Activated T-cell treated with anti-CD3 and anti-CD28 coated beads, Interleukin-2, amount 50 U/mL, for 1 hour (primary cell): ENCODE measurements at places on chromosomes 2 and 18.
A peak's percentile ranks its signal among the peaks of the same experiment; 100 is the strongest.

DNA sequence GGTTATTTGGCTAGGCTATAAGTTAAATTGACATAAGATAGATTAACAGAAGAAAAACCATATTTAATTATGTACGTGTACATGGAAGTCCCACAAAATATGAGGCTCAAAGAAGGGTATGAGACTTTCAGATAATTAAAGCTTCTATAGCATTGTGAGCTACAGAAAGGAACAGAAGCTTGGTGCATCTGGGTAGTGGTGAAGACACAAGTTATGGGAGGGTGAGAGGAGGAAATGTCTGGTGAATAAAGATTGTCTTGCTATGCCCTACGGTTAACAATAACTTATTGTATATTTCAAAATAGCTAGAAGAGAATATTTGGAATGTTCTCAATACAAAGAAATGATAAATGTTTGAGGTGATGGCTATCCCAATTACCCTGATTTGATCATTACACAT lies 6.8 kb upstream of the FAM124B start:
- no peak for DNase-seq

DNA sequence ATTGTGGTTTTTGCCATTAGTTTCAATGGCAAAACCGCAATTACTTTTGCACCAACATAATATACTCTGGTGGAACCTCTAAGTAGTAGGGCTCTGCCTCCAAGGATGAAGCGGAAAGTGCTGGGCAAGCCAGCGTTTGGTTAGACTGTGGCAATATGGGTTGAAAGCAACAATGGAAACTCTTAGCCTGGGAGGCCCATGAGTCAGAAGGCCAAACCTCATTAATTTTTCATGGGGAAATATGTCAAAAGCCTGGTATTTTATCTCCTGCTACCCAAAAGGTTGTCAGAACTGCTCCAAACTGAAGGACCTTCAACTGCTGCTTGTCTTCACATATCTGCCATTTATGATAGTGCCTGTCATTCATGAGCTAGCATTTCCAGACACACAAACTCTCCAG lies 179.1 kb upstream of the CYP26B1 start:
- no peak for DNase-seq

DNA sequence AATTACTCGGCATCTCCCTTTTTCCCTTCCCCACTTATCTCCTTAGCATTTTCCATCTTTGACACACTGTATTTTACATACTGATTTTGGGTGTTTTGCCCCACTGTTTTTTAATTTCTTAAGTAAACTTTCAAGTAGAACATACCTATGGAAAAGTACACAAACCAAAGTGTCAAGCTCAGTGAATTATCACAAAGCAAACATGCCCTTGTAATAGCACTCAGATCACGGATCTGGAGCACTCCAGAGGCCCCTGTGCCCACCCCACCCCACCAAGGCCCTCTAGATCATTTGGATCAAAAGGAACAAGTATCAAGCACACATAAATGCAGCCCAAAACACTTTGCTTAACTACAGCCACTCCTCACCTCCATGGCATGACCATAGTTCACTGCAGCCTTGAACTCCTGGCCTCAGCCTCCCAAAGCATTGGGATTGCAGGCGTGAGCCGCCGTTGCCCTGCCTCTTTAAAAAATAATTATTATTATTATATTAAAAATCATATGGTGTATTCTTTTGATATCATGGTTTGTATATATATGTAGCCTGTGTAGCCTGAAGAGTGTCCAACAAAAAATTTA lies 38.1 kb downstream of the FER1L5 start:
- no peak for DNase-seq

GRCh38 chr2:215288112-215288815 lies 23.6 kb upstream of the ATIC start:
- no peak for DNase-seq

GRCh38 chr2:6219906-6220305 lies 527.7 kb downstream of the SOX11 start:
- DNase-seq: no peak

DNA sequence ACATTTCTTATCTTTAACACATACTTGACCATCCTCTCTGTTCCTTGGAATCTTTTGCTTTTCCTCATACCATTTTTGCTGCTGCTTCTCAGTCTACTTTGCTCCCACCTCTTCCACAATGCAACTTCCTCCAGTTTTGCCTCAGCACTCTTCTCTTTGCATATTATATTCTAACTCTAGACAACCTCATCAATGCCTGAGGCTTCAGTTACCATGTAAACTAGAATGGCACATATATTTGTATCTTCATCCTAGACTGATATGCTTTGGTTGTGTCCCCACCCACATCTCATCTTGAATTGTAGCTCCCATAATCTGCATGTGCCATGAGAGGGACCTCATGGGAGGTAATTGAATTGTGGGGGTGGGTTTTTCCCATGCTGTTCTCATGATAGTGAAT lies 55.9 kb upstream of the STAM2 start:
- no peak for DNase-seq

GRCh38 chr2:195320413-195320973 lies 336.5 kb upstream of the SLC39A10 start:
- no peak for DNase-seq

- DNase-seq: no peak
These were observed 209.5 kb downstream of the LPIN1 start for GRCh38 chr2:11955884-11956291.

DNA sequence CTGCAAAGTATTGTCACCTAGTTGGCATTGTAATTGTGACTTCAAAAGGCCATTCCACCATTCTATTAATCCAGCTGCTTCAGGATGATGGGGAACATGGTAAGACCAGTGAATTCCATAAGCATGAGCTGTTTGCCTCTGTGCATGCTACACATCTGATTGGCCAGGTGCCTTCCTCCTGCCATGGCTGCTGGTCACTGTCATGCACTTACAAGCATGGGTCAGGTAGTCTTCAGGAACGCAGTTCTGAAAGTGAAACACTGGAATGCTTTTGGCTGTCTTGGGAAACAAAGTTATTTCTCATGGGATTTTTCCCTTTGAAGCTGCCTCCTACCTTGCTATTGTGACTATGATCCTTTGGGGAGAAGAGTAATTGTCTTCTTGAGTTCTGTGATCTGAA lies 267.6 kb downstream of the GBX2 start:
- no peak for DNase-seq

DNA sequence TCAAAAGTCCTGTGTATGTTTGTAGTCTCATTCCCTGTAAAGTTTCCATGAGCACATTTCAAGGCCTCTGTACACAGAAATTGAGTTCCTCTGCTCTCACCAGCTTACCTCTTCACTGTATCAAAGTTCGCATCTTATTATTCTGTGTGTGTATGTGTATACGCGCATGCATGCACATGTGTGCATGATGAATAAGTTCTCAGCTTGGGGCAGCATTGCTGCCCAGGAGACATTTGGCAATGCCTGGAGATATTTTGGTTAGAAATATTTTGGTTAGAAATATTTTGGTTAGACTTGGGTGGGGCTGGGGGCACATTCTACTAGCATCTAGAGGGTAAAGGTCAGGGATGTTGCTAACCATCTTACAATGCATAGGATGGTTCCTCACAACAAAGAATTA lies 23.4 kb downstream of the TCF7L1 start:
- no peak for DNase-seq

GRCh38 chr18:22688877-22689496 lies 244.1 kb upstream of the RBBP8 start:
- no peak for DNase-seq

- DNase-seq: no peak
These were observed 222.8 kb downstream of the ARL4C start for GRCh38 chr2:234273887-234274584.

- DNase-seq: no peak
These were observed 314.3 kb downstream of the TNS1 start for GRCh38 chr2:217688494-217688893.

DNA sequence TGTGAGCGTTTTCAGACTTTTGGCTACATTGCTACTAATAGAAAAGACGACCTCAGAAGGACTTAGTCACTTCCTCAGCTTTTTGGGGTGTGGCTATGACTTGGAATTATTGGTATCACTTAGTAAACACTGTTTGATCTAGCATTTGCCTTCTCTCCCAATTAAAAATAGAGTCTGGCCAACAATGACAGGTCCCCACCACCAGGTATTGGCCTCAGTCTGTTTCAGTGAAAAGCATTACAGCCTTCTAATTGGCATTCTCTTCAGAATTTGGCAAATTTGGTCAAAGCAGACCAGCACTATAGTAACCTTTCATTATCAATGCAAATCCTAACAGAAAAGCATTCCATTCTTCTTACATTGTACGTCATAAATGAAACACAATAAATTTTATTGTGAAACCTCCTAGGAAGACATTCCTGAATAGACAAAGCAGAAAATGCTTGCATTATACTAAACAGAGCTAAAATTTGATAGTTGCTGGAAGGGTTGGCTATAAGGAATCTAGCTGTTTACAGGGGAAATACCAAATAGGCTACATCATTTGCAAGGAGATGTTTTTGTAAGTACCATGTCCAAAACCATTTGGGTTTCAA lies 613.9 kb downstream of the IRS1 start:
- DNase-seq: no peak

- DNase-seq: no peak
These were observed 29.0 kb upstream of the EPAS1 start for GRCh38 chr2:46268196-46268595.

GRCh38 chr2:102483086-102483485 lies 10.1 kb downstream of the SLC9A4 start:
- DNase-seq: no peak

GRCh38 chr2:148124271-148124670 lies 103.4 kb downstream of the MBD5 start:
- DNase-seq: no peak

DNA sequence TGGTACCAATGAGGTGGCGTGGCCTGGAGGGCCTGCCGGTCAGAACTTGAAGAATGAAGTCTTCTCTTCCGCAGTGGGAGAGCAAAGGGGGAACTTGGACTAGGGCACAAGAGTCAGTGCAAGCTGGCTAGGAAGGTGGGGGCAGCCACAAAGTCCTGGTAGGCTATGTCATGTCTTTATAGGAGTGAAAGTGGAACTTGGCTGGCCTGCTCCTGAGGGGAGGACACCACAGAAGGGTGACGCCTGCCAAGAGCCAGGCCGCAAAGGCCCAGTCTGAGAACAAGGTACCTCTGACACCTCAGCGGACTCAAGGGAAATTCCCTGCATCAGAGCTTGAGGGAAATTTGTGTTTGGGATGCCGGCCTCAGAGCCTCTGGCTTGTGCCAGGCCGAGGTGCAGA lies 32.2 kb upstream of the MAP3K20 start:
- DNase-seq: no peak

DNA sequence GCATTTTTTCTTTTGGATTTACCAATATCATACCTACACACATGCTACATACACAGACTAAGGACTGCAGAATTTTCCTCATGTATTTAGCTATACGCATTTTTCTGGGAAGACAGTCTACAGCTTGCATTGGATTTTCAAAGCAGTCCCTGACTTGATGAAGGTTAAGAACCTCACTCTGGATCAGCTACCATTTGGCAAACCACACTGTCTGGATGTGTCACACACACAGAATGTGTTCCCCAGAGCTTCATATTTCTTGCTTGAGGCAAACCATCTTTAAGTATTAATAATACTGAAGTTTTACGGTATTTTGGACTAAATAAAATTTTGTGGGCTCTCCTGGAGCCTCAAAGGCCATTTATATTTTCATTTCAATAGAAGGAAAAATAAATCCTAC lies 102.3 kb downstream of the TCF4 start:
- DNase-seq: no peak

DNA sequence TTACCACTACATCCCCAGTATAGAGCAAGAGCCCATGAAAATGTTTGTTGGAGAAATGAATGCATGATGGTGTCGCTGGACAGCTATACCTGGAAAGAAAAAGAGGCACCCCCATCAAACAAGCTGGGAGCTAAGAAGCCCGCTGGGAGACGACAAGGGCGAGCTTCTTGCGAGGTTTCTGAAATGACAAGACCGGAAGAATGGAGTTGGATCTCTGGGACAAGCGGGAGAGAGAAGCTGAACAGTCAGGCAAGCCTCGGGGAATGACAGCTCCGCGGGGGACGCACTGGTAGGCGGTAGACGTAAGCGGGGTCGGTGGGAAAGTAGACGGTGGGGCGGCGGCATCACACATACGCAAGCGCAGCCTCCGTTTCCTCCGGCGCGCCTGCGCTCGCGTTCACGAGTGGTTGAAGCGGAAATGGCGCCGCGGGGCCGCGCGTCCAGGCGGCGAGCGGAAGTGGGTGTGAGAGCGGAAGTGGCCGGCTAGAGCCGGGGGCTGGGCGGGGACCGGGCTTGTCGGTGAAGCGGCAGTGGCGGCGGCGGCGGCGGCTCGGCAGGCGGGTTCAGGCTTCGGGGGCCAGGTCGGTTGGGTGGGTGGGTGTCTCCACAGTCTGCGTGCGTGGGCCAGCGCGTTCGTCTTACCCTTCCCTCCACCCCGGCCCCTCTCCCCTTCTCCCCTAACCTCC lies at the start of gene ARPC2:
ARPC2 (plus strand) TSS at position 516 of the 686 bp plus-strand sequence. CDS start 282 bp downstream, outside the sequence.
- peak; percentile 97 for DNase-seq

DNA sequence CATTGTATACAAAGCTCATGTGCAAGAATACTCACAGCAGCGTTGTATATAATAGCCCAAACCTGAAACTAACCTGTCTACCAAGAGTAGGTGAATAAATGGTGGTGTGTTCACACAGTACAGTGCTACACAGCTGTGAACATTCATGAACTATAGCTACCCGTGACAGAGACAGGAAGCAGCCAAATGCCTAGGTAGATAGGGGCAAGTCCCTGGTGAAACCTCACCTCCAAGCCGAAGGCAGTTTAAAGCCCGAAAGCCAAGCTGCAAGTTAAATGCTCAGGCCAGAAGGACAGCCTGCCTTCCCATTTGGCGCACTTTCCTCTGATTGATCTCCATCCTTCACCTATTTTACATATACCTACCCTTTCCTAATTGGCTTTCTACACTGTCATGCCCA lies 36.5 kb upstream of the IMPA2 start:
- DNase-seq: no peak

DNA sequence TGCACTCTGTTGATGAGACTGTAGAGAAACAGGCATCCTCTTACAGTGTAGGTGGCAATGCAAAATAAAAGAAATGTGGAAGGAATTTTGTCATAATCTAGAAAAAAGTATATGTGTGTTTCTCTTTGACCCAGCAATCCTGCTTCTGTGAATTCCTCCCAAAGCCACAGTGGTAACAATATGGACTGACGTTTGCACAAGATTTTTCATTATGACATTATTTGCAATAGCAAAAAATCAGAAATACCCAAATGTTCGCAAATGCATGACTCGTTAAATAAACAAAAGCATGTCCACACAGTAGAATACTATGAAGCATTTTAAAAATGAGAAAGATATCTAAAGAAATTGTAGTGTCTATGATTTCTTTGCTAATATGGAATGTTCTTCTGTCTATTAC lies 255.2 kb upstream of the NRP2 start:
- DNase-seq: no peak

DNA sequence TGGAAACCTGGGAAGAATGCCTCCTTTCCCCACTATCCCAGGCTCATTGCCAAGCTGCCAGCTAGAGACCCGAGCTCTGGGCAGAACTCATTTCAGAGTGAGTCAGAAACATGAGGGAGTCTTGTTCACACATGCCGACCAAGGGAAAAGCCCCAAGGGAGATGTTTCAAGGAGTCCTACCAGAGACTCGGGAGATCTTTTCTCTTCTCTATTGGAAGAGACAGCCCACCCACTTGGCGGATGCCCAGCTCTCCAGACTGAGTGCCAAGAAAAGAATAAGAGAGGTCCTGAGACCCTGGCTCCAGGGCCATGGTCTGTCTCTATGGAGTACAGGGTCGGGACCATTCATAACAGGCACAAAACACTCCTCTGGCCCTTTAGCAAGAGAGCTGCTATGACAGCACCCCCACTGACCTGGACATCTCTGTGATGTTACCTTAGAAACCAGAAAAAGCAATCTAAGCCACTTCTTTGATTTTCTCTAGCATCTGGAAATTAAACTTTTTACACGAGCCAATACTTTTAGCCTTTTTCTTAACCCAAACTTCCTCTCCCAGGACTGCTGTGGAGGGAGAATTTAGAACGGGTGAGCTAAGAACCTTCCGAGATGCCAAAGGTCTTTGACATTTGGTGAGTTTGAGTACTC lies 18.5 kb upstream of the IGFBP5 start:
- DNase-seq: no peak
